HAP-1 (cell line): ENCODE measurements at places on chromosomes 5 and 9.

GRCh38 chr9:129505270-129505902 lies 115.5 kb downstream of the C9orf50 start:
- no peak for DNase-seq

GRCh38 chr9:127081250-127082185 lies 40.9 kb downstream of the ANGPTL2 start:
- no peak for DNase-seq

DNA sequence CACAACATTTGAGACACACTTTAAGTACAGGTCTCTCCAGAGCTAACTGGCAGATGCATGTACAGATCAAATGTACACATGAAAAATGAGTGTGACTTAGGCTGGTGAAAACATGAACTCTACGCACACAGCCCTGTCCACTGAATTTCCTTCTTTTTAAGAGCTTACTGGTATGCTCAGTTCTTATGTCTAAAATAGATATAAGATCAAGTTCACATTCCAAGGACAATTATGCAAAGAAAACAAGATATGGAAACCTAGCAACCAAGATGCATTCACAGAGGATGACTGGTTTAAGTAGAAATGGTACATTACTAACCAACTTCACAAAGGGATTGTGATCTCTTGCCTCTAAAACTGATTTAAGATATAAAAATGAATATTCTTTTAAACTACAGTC lies 56.7 kb downstream of the TLE1 start:
- DNase-seq: no peak

DNA sequence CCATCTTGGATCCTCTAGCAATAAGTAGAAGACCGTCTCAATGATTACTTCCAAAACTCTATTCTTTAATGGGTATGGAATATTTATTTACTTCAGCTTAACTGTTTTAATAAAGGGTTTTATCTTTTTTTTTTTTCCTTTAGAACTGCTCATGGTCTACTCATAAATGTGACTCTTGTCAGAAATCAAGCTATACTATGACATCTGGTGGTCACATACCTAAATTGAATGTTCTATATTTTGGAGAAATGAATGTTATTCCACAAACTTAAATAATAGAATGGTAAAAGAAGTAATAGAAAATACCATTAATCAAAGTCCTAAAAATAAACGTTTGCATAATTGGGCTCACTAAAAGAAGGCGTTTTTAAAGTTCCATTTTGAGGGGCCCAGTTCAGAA lies 131.2 kb upstream of the PLCXD3 start:
- DNase-seq: no peak

GRCh38 chr5:175854231-175855040 lies 16.9 kb upstream of the CPLX2 start:
- DNase-seq: no peak

DNA sequence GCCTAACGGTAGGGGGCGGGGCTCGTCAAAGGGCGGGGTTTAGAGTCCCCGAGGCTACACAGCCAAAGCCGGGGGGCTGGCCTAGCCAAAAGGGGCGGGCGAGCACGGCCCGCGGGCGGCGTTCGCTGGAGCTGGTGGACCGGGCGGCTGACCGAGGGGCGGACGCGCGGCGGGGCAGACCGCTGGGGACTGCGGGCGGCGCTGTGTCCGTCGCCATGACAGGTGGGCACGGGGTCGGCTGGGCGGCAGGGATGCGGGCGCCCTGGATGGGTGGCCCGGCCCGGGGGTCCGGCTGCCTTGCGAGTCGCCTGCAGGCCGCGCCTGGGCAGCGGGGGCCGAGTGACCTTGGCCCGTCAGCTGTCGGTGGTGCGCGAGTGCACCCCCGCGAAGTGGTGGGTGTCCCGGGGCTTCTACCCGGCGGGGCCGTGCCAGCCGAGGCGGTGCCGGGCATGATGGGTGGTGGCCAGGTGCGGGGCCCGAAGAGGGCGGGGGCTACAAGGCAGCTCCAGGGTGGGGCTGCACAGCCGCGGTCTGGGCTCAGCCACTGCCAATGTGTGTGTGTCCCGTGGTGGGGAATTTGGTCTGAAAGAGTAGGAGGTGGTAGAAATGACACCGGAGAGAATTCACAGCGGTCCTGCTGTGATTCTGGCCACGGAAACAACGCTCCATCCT lies at the start of gene CARD19:
Gene CARD19 (plus strand): TSS at position 87 of the 672 bp plus-strand sequence. CDS start 129 bp downstream, at position 216.
- DNase-seq: no peak

DNA sequence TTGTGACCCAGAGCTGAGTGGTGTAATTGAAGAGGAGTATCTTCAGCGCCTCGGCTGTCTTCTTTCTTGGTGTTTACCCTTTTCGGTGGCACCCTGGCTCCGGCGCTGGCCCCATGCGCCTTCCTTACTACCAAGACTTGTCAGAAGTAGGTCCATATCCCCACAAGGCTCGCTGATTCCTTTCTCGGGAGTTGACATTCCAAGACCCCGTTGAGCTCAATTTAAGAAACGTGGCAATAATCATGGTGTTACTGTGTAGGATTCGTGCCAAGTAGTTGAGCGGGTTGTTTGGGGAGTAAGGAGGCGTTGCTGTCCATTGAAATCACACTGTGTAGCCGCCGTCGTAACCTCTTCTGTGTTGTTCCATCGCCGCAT lies 795 bp downstream of the NDUFAF2 start:
- peak; percentile 42 for DNase-seq

- no peak for DNase-seq
Observed at GRCh38 chr5:151218177-151218576, 5.7 kb downstream of the CCDC69 start.

DNA sequence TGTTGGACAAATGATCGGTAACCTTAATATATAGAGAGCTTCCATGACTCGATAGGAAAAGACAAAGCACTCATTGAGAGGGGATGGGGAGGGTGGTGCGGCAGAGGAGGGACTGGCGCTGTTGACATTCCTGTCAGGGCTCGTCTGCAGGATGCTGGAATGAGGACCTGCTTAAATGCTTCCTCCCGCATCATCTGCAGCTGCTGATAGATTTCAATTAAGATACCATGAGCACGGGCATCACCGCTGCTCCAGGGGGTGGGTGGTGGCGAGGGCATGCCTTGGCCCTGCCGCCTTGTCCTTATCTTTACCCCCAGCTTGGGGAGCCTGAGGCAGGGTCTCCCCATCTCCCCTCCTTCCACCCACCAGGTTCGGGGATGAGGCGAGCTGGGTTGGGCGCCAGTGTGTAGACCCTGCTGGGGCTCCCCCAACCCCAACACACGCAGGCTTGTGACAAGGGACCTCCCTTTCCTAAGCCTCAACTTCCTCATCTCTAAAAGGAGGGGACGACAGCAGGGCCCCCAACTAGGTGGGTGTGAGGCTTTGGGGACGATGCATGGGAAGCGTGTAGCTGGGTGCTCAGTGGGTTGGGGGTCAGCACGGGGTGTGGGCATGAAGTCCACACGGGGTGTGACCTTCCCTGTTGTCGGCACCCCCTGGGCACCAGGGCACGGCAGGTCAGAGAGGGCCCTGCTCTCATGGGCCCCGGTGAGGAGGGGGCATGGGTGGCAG lies 11.7 kb upstream of the QRFP start:
- DNase-seq: no peak

GRCh38 chr9:112971415-112971814 lies 40.6 kb downstream of the ZNF883 start:
- no peak for DNase-seq

GRCh38 chr9:121927636-121928035 lies 165.5 kb downstream of the TTLL11 start:
- no peak for DNase-seq

GRCh38 chr9:127004946-127005769 lies 90.6 kb downstream of the RALGPS1 start:
- DNase-seq: no peak
